ENCODE measurements at places on chromosomes 4 and X.

GRCh38 chrX:20452487-20452886, 185.8 kb upstream of the RPS6KA3 start:
- DNase-seq: no peak

- DNase-seq: no peak
Observed at GRCh38 chrX:15834053-15834452, 20.6 kb downstream of the AP1S2 start.

GRCh38 chr4:173039617-173040577, 128.7 kb upstream of the GALNT7 start:
- DNase-seq: no peak

DNA sequence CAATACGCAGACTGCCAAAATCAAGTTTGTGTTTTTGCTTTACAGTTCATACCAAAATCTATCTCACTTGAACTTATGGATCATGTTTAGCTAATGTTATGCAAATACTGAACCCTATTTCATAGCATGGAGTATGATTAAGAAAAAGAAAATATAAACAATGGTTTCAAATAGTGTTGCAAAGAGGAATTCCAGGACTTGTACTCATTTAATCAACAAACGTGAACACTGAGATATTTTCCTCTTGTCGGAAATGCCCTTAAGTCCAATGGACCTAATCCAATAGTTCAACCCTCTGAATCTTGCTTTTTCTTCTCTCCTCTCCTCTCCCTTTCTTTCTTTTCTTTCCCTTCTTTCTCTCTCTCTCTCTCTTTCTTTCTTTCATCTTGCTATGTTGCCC, 30.8 kb downstream of the RASL11B start:
- DNase-seq: no peak

GRCh38 chr4:186586205-186586604, 30.8 kb upstream of the MTNR1A start:
- no peak for DNase-seq

GRCh38 chr4:140253556-140254027, 99.6 kb upstream of the MAML3 start:
- no peak for DNase-seq

DNA sequence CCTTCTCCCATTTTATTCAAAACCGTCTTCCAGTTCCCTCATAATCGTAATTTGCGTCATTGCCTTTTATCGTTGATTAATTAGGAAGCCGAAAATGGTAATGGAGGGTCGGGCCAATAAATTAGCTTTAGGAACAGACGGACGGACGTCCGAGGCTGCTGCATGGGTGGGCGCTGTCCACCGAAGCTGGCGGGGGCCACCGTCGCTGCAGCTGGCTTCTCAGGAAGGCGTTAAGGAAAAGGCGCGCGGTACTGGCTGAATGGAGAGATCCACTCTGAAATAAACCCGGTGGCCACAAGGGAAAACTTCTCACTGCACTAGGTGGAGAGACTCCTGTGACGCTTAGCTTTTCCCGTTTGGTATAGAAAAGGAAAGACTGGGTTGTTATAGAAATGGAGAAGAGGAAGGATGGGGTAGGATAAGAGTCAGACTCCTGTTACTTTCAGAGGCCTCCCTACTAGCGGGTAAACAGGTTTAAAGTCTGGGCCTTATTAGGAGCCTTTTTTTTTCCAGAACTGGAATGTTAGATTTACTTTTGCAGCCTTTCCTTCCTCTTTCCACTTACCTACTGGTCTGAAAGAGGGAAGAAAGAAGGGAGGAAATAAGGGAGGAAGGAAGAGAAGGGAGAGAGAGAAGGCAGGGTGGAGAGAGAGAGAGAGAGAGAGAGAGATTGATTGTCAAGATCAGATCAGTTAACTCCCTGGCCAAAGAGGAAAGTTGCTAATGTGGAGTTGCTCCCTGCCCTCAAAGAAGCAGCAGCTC, 11.3 kb upstream of the PRDM8 start:
- no peak for DNase-seq

DNA sequence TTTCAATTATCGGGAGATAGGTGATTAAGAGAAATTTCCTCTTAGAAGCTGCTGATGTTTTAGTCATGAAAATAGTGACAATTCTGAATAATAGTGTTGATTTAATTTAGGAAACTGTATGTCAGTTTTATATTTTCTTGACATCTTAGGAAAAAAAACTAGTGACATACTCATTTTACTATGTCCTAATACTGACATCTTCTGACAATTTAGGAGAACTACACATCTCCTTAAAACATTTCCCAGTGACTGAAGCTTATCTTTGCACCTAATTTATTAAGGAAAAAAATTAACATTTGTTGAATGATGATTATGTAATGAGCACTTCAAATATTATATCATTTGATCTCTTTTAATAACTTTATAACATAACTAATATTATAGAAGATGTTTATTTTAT, 42.0 kb upstream of the RBMXL3 start:
- no peak for DNase-seq

- no peak for DNase-seq
Observed at GRCh38 chr4:152689615-152690501, 10.1 kb upstream of the TMEM154 start.

DNA sequence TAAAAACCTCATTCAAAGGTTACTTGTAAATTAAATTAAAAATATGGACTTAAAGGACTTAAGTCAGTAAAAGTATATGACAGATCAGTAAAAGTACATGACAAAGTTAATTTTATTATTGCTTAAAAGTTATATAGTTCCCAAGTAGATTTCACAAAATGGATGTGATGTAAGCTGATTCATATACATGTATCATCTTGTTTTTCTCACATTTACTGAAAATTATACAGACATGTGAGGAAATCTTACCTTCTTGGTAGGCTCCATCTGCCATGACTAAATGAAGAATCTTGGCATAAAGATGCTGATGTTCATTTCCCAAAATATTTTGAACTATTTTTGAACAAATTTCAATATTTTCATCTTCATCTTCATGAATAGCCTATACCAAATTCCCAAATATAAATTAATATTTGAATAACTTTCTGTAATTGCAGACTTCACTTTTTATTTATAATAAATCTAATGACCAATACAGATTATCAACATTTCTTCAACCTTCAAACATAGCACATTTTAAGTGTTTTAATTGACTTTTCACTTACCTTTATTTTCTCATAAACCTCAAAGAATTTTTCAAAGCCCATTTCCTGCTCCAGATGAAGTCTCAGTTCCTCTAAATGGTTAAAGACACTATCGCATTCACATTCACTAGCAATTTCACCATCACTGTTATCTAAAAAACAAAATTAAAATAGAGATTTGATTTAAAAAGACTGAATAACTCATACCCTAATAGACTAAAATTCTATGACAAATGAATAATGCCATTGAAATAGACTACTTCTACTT, 129.4 kb upstream of the SH3RF1 start:
- no peak for DNase-seq

Measured in activated CD4-positive, alpha-beta T cell treated with anti-CD3 and anti-CD28 coated beads for 4 hours (primary cell).